ENCODE measurements at places on chromosomes 1 and 21.
A peak's percentile ranks its signal among the peaks of the same experiment; 100 is the strongest.

GRCh38 chr1:30762152-30762929, 4.8 kb upstream of the LAPTM5 start:
- no peak for DNase-seq

GRCh38 chr1:159493354-159493753, 42.5 kb downstream of the OR10J5 start:
- DNase-seq, result no peak

DNA sequence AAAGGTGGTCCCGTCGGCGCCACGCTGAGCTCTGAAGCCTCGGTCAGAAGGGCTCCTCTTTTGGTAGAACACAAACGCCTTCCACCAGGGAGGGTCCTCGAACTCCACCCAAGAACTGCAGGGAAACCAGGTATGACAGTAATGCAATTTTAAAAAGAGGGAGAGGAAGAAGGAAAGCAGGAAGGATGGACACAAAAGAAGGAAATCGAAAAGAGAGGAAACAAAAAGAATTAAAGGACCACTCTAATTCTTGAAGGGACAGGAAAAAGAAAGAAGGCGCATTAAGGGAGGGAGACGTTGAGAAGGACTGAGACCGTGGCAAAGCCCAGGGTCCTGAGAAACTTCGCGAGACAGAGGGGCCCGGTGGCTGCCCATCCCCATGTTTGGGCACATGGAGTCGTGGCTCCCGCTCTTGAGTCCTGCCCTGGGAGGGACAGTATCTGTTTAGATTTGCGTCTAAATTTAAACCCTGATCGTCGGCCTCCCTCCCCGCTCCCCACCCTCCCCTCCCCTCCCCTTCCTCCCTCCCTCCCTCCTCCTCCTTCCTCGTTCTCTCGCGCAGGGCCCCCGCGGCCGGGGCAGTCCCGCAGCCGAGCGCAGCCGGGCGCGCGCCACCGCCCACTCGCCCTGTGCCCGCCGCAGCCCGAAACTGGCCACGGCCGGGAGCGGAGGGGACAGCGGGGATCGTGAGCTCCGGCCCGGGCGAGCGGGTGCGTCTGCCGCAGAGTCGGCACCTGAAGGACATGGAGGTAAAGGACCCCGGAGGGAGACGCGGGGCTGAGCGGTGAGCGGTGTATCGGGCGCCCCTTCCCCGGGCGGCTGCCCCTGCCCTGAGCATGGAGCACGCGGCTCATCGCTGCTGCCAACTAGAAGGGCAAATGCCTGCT, at the start of gene RCSD1:
Gene RCSD1 (plus strand): TSS at position 552 of the 887 bp plus-strand sequence. CDS start 192 bp downstream, at position 744.
- DNase-seq, result no peak

DNA sequence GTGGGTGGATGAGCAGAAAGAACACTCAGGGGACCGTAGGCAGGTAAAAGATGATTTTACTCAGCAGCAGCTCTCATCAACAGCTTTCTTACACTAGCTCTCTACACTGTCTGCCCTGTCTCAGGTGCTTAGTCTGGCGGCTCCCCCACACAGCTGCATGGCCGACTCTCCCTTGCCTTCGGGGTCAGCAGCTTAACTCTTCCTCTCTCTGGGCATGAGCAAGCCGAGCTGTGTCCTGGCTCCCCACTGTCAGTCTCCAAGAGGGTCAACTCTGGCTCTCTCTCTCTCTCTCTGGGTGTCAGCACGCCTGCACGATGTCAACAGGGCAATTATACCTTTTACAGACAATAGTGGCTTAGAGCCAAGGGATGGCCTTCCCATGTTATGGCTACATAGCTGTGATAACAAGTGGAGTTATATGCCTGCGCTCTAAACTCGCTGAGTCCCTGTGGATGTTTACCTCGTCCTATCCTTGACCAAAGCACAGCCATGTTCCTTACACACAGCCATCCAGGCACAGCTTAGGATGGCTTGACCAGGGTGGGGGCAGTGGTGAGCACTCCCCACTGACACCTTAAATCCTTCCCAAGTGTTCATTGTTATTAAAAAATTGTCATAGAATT, 3.1 kb upstream of the BCL10 start:
- no peak for DNase-seq

DNA sequence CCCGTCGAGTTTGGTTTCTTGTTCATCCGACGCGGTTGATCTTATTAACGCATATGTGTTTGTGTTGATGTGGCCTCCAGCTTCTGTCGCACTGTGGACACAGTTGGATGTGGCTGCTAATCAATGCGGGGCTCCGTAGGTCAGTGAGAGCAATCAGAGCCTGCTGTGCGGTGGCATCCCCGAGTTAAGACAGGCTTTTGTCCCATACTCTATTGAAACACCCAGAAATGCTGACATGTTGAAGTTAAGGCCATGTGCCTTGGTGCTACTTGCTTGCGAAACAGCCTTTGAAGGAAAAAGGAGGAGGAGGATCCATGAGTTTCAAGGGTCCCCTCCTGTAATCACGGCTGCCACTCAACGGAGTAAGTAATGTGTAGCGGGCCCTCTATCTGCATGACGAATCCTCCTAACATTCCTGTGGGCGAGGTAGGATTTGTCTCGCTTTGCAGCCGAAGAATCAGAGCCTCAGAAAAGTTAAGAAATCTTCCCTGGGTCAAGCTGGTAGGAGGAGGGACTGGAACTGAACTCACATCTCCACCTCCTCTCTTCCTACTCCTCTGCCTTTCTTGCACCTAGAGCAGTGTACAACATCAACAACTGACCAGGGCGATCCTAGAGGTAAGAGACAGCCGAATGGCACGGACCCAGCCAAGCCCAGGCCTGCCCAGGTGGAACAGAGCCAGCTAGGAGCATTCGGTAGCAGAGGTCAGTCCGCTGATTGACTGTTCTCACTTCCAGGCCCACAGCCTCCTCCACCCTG, 19.5 kb downstream of the PDE9A start:
- DNase-seq, result no peak

- no peak for DNase-seq
Observed at GRCh38 chr1:14308460-14308859, 290.0 kb upstream of the KAZN start.

DNA sequence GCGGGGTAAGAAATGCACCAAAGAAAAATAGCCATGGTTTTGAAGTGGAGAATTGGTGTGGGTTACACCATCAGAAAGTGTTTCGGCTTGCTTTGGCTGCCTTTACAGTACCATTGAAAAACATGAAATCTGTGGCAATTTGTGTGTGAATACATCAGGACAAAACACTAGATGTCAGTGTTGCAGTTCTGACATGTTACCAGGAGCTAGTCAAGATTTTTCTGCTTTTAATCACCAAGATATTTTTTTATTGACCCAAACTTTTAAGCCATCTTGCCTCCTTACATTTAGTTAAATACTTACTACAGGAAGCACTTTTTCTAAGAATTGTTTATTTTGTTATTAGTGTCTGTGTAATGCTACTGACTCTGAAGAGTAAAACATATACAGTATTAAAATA, 14.3 kb downstream of the RRP15 start:
- peak; percentile 23 for DNase-seq

Measured in AG04449 (cell line).